ENCODE measurements at places on chromosomes 2 and 18.

GRCh38 chr2:241560162-241560882, 1.8 kb downstream of the BOK start:
- no peak for DNase-seq

DNA sequence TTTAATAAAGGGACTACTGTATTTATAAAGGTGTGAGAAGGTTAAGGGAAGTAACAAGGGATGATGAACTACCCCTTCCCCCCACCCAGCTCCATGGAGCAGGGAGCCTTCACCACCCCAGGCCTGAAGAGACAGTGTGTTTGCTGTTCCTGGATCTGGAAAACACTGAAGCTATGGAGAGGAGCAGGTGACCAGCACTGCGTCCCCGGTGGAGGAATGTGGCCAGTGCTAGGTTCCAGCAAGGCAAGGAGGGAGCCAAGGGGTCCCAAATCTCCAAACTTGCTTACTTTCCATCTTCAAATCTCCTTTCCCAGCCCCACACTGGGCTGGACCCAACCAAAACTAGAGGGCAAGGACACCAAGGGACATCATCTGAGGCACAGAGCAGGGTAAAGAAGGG, 128.7 kb upstream of the CD302 start:
- no peak for DNase-seq

DNA sequence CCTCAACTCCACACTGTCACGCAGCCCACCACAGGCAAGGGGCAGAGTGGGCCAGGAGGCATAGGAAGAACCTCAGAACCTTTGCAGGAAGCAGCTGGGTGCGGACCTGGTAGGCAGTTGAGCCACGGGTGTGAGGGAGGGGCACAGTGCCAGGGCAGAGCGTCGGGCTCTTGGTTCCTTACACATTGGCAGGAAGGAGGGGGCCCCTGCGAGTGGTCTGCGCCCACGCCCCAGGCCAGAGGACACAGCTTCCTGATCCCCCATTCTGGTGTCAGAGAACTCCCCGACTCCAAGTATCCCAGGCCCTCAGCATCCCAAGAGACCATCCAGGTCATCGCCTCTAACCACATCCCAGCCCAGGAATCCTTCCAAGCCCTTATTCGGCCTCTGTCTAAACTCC, 61.5 kb downstream of the TNS1 start:
- no peak for DNase-seq

- DNase-seq = no peak
Measured at GRCh38 chr18:51355841-51356240, 158.4 kb upstream of the MEX3C start.

- no peak for DNase-seq
Measured at GRCh38 chr2:45003579-45004551, 5.4 kb downstream of the SIX2 start.

DNA sequence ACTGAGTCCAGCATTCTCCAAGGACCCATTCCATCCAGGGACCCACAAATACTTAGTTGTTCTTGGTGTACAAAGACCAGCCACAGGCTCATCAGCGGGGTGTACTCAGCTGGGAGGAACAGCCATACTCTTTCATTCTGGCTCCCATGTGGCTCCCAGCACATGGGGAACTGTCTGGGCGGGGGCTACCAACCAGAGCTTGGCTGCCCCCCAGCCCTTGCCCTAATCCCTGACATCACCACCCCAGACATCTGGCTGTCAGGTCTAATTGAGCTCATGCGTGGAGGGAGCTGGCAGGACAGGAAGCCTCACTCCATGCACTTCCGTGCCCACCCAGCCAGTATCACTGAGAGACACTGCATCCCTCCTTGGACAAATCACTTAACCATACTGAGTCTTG, 283.6 kb downstream of the DYSF start:
- DNase-seq = no peak

DNA sequence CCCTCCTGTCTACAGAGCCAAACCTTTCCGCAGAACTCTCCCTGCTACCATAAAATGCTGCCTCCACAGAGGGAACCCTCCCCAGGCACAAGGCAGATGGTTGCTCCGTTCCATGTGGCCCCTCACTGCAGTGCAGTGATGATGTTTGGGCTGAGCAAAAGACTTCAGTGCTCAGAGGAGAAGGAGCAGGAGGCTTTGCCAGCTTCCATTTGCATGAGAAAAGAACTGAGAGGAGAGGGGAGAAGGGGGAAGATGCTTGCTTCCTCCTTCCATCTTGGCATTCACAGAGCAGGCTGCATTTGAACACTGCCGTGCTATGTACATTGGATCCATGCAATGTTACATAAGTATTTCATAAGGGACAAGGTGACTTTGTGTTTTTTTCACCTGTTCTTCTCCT, 46.6 kb upstream of the TMEM200C start:
- no peak for DNase-seq

- DNase-seq = no peak
Measured at GRCh38 chr2:238851026-238851425, 3.1 kb downstream of the TWIST2 start.

GRCh38 chr18:46562674-46563192, 94.3 kb downstream of the LOXHD1 start:
- DNase-seq = no peak

DNA sequence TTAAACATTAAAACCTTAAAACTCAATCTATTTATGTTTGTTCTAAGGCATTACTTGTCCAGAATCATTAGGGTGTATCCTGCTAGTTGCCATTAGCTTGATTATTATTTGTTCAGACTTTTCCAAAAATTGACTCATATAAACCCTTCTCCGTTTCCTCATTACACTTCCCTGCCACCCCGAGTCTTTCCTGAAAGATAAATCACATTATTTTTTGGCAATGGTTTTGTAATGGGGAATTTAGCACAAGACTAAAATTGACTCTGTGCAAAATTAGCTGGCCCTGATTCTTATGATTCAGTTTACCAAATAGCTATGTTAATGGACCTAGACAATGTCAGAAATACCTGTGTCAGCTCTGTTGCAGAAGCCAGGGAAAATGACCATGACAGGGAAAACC, 112.2 kb upstream of the NT5C1B start:
- DNase-seq = no peak

- peak; percentile 72 for DNase-seq
Measured at GRCh38 chr2:237421542-237422116, 7.7 kb upstream of the COL6A3 start.

DNA sequence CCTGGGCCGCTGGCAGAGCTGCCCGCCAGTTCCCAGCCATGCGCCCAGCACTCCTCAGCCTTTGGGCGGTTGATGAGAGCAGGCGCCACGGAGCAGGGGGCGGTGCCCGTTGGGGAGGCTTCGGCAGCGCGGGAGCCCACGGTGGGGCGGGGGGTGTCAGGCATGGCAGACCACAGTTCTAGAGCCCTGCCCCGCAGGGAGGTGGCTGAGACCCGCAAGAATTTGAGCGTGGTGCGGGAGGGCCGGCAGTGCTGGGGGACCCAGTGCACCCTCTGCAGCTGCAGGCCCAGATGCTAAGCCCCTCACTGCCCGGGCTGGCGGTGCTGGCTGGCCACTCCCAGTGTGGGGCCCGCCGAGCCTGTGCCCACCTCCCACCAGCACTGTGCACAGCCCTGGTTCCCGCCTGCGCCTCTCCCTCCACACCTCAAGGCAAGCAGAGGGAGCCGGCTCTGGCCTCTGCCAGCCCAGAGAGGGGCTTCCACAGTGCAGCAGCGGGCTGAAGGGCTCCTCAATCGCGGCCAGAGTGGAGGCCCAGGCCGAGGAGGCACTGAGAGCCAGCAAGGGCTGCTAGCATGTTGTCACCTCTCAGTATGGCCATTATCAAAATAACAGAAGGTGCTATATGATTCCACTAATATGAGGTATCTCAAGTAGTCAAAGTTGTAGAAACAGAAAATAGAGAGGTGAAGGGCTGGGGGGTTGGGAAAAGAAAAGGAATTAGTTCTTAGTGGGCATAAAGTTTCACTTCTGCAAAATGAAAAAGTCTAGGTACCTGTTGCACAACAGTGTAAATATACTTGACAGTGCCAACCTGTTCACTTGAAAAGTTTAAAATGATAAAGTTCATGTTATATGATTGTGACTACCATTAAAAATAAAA, 72.3 kb downstream of the SH3YL1 start:
- no peak for DNase-seq

DNA sequence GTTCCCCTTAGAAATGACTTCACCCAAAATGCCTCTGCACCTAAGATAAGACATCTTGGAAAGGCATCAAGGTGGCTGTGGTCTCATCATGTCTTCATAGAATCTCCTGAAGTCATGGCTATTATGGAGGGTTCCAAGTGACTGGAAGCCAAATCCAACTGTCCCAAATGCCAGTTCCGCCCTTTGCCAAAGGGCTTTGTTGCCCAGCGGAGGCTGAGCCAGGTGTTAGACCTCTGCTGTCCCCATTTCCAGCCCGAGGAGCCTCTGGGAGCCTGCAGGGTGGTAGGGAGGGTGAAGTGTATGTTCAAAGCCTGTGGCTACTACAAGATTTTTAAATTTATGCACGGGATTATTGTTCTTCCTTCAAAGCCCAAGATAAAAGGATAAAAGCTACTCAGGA, 25.7 kb downstream of the RHOB start:
- DNase-seq = no peak

DNA sequence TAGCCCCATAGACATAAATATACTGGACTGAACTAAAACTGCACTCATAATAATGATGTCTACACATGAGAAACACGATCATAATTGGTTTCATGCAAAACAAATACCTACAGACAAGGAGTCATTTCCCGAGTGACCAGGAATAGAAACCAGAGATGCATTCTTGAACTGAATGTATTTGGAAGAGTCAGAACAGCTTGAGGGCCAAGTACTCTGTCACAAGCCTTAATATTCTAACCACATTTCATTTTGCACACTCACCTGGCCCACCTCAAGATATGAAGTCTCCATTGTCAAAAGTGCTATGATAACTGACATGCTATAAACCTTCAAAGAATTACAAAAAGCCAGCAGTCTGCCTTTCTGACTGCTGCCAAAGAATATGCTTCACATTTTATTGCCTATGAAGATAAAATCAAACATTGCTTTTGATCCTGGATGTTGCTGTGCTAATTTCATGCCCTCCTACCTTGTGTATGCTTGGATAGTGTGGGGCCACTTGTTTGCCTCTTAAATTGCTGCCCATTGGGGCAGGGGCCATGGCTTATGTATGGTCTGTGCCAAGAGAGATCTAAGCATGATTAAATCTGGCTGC, 18.9 kb upstream of the ASAP2 start:
- no peak for DNase-seq

DNA sequence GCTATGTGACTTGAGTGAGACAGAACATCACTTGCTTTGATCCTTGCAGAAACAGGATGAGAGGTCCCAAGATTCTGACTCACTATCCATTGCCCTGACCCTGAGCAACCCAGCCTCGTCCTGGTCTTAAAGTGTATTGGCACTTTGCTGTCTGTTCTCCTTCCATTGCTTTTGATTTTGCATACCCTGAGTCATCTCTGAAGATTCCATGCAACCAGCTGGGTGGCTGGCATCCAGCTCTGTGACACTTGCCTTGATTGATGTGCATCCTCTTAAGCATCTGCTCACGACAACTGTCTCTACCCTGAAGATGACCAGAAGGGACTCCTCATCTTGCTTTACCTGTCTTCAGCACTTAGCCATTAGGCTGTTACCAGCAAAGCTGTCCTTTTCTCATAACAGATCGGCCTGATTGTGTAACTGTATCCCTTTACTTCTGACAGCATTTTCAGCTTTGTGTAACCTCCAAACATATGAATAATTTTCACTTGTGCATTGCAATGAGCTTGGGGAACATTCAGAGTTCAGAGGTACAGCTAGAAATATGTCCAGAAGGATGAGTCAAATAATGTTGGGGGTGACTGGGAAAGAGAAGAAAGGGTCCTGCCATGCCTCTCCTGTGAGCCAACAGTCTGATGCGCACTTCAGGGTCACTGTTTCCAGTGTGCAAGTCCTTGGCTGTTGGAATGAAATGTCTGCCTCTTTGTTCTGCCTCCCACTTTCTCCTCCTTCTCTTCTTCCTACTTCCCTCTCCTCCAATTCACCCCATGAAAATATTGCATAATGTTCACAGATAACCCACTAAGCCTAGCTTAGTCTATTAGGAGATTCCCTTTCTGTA, 249.7 kb upstream of the OSR1 start:
- no peak for DNase-seq

Measured in stimulated activated CD8-positive, alpha-beta memory T cell treated with anti-CD3 and anti-CD28 coated beads, Interleukin-4, amount 100 ng/mL, for 4 hours (primary cell).